Right renal pelvis (tissue), 4 donors: ENCODE measurements at places on chromosomes 5 and 9. TPM values are rescaled to one million over a fixed set of nuclear protein-coding genes. Genes with fewer than 3 reads are reported as not detected.

- no peak for DNase-seq
These were observed 4.4 kb upstream of the GLIPR2 start for GRCh38 chr9:36132086-36132485.

- no peak for DNase-seq
These were observed 556.3 kb upstream of the KLF4 start for GRCh38 chr9:108045851-108046250.

DNA sequence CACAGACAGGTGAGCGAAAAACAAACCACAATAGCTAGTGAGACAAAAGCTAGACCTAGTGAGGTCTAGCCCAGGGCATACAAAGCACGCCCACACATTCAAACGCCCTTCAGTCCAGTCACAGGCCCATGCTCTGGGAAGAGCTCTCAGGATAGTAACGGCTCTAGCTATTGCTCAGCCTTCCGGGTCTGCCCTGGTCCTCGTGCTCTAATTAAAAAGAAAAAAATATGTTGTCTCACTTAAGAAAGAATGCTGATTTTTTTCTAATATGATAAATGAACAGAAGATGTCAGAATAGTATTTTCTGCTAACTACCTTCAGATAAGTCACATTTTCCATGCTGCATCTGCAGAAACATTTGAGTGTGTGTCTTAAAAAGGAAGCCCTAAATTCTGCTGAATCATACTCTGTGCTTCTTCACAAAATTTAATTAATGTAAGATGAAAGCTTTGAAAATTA lies 94.5 kb downstream of the PLPP1 start:
- no peak for DNase-seq

- no peak for DNase-seq
These were observed 187.6 kb upstream of the TNC start for GRCh38 chr9:115305543-115305942.

DNA sequence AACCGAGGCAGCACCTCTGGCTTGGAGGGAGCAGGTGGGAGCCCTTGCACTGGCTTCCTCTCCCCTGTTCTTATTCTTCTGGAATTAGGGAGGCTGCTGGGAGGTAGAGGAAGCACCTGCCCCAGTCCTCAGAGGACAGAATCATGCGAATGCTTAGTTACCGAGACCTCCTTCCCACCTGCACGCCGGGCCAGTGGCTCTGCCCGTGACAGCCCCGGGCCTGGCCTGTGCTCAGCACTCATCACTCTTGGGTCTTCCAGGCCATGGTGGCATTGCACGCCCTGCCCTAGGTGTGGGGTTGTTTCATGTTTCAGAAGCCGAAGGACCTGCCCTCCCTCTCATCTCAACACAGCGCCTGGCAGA lies 45.3 kb upstream of the NKD2 start:
- DNase-seq: no peak

- DNase-seq: no peak
These were observed 160.7 kb upstream of the MEF2C start for GRCh38 chr5:89043676-89044075.

PHYHD1 gene
- polyA plus RNA-seq: 59.6 TPM

CSF1R gene
- polyA plus RNA-seq: 15.2 TPM
